Effector memory CD8-positive, alpha-beta T cell (primary cell): ENCODE measurements at places on chromosomes 2 and 18.

GRCh38 chr2:188850786-188851185, 123.4 kb upstream of the COL3A1 start:
- no peak for DNase-seq

GRCh38 chr18:26868968-26869586, 3.6 kb upstream of the AQP4 start:
- no peak for DNase-seq

GRCh38 chr2:80302314-80303005, 2.1 kb downstream of the LRRTM1 start:
- no peak for DNase-seq

GRCh38 chr2:31729442-31730092, 148.8 kb upstream of the SRD5A2 start:
- DNase-seq: no peak

- no peak for DNase-seq
Measured at GRCh38 chr2:205461678-205462665, 220.3 kb upstream of the NRP2 start.

DNA sequence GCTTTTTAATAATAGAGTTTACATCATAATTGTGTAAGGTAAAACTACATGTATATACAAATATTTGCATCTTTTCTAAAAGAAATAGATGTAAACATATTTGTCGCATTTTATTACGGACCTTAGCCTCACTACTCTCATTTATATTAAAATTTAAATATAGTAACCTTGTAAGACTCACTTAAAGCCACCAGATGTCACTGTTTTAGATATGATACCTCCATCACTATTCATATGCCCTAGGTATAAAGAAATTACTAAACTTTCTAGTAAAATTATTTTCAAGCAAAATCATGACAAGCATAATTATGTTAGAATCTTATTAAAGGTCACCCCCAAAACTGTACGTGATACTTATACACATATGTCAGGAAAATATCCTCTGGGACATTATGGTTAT, 674.3 kb upstream of the REG3G start:
- no peak for DNase-seq

GRCh38 chr2:28434600-28434989, 41.9 kb downstream of the FOSL2 start:
- DNase-seq: no peak

DNA sequence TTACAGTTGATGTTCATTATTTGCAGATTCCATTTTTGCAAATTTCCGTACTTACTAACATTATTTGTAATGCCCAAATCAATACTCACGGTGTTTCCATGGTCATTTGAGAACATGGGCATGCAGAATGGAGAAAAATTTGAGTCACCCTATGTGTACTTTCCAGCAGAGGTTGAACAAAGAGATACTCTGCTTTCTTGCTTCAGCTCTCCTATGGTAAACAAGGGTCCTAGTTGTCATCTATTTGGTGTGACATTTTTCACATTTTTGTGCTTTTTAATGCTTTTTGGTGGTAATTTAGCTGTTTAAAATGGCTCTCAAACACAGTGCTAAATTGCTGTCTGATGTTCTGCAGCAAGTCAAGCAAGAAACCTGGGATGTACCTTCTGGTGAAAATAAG, 444.4 kb upstream of the CELF4 start:
- no peak for DNase-seq

- DNase-seq: no peak
Measured at GRCh38 chr18:48007381-48007780, 76.9 kb upstream of the SMAD2 start.

DNA sequence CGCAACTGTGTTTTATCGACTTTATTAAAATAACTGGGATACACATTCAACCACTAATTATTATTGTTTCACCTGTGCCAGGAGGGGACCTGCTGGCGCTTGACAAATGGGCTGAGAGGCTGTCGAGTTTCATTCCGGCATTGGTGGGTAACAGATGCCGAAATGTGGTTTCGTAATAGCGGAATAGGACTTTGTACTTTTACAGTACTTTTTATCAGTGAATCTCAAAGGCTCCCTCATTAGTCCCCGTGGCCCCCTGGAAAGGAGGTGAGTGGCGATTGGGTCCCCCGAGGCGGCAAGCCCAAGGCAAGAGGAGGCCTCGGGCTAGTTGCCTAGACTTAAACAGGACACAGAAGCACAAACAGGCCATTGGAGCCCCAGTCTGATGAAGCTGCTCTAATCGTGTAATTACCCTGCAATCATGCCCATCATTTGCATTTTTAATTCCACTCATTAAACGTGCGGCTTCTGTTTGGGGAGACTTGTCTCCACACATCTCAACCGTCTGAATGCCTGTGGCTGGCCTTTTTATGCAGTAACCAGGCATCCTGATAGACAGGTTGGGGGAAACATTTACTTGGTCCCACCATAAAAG, 193.2 kb downstream of the INO80D start:
- no peak for DNase-seq

- no peak for DNase-seq
Measured at GRCh38 chr2:190136259-190136658, 73.7 kb upstream of the MSTN start.

GRCh38 chr2:159617100-159617499, 752 bp upstream of the BAZ2B start:
- no peak for DNase-seq

GRCh38 chr2:196291873-196292800, 120.8 kb upstream of the STK17B start:
- DNase-seq: no peak

DNA sequence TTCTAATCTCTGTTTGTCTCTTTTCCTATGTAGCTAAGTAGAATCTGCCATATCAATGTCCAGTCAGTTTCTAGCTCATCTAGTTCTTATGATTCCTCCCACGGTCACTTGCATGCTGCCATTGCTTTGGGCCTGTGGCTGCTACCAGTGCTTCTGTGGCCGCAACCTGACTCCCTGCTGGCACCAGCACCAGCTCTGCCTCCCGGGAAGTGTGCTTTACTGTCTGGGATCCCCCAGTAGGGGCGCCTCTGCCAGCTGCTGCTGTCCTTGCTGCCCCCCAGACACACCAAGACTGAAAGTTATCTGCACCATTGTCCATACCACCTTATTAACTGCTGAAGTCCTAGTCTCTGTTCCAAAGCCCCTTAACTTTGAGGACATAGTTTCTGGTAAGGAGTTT, 56.3 kb downstream of the RAPGEF4 start:
- no peak for DNase-seq

GRCh38 chr2:222242532-222242931, 56.3 kb downstream of the PAX3 start:
- DNase-seq: no peak

DNA sequence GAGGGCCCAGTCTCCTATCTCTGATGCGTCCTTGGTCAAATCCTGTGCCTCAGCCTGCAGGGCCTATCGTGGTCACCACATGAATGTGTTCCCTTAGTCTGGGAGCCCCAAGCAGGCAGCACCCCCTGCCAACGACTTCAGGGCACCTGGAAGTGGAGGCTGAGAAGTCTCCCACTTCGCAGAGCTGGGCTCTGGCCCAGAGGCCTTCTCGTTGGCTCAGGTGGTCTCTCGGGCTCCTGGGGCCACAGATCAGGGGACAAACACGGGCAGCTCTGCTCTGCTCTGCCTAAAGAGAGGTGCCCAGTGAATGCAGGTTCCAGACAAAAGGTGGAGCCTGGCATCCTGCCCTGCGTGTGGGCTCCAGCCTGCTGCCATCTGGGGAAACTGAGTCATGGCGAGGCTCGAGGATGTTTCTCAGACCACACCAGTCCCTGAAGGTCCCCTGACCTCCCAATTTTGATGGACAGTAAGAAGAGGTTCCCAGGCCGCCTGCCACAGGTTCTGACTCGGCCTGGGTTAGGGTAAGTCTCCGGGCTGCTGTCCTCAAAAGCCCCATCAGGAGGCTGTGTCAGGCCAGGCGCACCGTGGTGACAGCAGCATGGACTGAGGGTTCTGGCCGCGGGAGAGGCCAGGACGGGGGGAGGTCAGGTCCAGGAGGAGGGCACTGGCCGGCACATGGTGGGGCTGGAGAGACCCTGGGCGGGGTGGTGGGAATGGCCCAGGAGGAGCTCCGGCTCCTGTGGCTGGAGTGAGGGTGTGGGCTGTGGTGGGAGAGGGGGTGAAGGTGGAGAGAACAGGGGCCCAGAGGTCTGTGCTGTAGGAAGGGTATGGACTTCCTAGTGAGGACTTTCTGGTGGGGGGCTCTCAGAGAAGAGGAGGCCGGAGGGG, 1.4 kb upstream of the TEKT4 start:
- no peak for DNase-seq

DNA sequence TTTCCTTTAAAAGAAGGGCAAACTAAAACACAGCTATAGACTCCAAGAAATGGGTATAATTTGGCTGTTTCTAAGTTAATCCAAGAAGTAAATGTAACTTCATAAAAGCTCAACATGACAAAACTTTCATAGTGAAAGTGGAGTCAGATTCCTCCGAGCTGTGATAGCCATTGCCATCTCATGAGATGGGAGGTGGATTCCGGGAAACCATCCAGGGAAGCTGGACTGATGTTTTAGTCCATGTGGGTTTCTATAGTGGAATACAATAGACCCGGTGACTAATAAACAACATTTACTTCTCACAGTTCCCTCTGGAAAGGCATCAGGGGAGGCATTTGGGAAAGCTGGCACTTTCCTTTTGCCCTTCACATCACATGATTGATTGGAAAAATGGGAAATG, 10.0 kb upstream of the LAPTM4A start:
- no peak for DNase-seq

GRCh38 chr2:172409042-172409441, 18.3 kb upstream of the ITGA6 start:
- no peak for DNase-seq

GRCh38 chr2:232389327-232389726, 10.8 kb downstream of the ALPP start:
- DNase-seq: no peak

DNA sequence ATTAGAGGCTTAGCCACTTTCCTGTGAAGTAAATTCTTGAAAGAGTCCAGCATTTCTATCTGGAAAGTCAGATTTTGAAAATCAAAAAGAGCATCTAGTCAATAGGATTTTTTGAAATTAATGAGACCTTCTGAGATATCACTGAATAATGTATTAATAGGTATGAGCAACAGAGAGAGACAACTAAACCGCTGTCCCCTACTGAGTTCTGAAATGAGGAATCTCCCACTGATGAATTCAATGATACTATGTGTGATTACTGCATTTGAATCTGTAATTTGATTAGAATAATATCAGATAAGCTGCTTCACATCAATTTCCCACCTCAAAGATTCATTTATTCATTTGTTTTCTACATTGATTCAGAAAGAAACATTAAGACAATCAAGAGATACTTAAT, 252.8 kb downstream of the TMX3 start:
- DNase-seq: no peak

DNA sequence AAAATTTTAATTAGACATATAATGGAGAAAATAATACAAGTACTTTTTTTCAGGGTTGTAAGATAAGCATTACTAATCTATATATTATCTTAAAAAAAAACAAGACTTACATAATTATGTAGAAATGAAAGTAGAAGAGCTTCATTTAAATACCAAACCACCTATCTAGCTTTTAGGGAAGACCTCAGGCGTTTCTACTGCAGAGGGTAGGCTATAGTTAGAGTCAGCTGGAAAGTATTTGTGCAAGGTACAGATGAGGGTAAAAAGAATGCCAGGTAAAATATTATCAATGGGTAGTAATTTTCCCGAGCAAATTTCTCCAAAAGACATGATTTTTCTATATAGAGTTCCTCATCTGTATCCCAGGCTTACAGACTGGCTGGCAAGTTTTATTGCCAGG, 30.5 kb upstream of the SLC39A10 start:
- DNase-seq: no peak

- no peak for DNase-seq
Measured at GRCh38 chr2:23153484-23153883, 231.5 kb upstream of the KLHL29 start.

DNA sequence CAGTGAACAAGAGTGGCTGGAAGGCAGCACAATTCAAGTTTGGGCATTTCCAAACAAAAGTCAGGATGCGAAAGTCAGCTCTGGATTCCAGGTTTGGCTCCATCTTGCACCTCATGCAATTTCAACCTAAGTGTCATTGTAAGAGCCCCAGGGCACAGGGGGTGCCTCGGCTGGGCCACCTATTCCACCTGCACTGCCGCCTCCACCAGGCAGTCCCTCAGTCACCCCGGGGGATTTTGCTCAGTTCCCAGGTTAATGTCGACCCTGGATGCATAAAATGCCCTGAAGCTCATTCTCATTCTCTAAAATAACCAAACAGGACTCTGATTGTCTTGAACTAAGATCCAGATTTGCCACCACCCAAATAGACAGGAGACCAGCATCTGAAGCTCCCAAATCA, 77.6 kb downstream of the EDAR start:
- DNase-seq: no peak

- no peak for DNase-seq
Measured at GRCh38 chr2:29580223-29580622, 341.2 kb downstream of the ALK start.

- no peak for DNase-seq
Measured at GRCh38 chr2:117512307-117512706, 302.2 kb upstream of the DDX18 start.

DNA sequence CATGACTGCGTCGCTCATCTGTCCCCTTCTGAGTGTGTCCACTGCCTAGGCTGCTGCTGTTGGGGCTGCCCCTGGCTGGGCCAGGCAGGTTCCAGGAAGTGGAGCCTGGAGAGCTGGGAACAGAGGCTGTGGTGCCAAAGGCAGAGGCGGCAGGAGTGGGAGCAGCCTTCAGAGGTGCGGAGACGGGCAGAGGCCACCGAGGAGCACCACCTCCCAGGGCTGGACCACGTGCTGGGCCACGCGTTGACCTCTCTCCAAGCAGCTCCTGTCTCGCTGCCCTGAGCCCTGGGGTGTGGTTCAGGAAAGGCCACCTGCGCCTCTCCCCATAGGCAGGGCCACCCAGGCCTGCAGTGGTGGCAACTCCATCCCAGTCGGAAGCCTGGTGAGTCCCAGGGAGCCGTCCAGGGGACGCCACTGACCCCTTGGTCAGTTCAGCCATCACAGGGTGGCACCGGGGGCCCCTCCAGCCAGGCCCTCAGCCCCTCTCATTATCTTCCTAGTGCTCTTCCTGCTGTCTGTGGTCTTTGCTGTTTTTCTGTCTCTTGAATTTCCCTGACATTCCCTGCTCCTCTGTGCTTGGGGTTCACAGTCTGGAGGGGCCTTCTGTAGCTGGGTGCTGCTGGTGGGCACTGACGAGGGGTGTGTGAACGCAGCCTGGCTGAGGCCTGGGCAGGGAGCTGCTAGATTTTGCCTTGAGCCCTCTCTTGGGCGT, 122.8 kb upstream of the HS6ST1 start:
- DNase-seq: no peak

- no peak for DNase-seq
Measured at GRCh38 chr18:63271881-63272299, 47.7 kb downstream of the BCL2 start.
